ENCODE measurements at places on chromosomes 5 and 9. TPM values are rescaled to one million over a fixed set of nuclear protein-coding genes. Genes with fewer than 3 reads are reported as not detected.

Gene SVEP1
- 0.13 TPM for total RNA-seq

Gene C9orf50
- not detected for total RNA-seq

Gene SPRY4
- 0.71 TPM for total RNA-seq

Gene LRRC19
- not detected for total RNA-seq

Gene SMC2
- 68.3 TPM for total RNA-seq

Gene SLC36A3
- total RNA-seq = not detected

Gene IL31RA
- not detected for total RNA-seq

Gene MAMDC4
- 18.6 TPM for total RNA-seq

Gene RBM18
- total RNA-seq = 25.7 TPM

Gene GFI1B
- total RNA-seq = not detected

Gene NAIF1
- total RNA-seq = 15.0 TPM

Gene MEF2C
- total RNA-seq = not detected

Gene PNPLA7
- 2.9 TPM for total RNA-seq

Gene TAF11L9
- not detected for total RNA-seq

DNA sequence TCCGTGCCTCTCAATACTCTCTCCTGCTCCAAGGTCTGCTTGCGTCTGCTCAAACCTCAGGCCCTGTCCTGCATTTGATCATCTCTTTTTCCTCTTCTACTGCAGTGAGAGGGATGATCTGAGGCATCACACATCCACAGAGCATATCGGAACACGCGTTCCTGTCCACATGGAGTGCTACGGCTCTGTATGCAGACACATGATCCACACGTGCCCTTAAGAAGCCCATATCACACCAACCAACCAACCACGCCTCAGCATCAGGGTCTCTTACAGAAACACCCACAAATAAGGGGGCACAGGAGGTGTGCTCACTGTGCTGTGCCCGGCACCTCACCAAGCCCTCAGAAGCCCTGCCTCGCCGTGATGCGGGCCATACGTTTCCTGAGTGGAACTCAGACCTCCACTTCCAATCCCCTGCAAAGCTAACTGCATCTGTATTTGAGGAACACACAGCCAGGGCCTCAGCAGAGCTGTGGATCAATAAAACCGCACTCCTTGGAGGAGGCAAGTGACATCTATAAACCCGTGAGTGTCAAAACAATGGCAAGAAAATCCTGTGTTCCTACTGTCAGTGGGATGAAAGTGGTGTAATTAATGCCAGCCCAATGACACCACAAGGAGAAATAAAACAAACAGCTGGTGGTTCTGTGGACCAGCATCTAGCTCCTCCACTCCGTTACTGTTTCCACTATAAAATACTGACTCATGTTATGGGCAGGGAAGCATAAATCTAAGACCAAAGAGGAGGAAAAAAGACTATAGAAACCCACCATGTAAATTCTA, 40.4 kb downstream of the AK8 start:
- no peak overlapping the region for H3K4me3 ChIP-seq
- H3K4me1 ChIP-seq = no peaks in the 10 kb centered on the region
- ATAC-seq = no peak
- no peaks in the 10 kb centered on the region for H3K36me3 ChIP-seq

- H3K27me3 ChIP-seq = no peaks in the 10 kb centered on the region
- ATAC-seq = peak; percentile 59
- no peak overlapping the region for H3K27ac ChIP-seq
- no peak overlapping the region for H3K4me3 ChIP-seq
- H3K36me3 ChIP-seq = no peaks in the 10 kb centered on the region
Measured at GRCh38 chr5:68891718-68892117, 202.1 kb upstream of the SLC30A5 start.

- H3K36me3 ChIP-seq = no peaks in the 10 kb centered on the region
- H3K27ac ChIP-seq = no peak overlapping the region
- H3K4me1 ChIP-seq = peaks cover 8% of the 10 kb centered on the region
- H3K27me3 ChIP-seq = peaks cover 3% of the 10 kb centered on the region
- no peak for ATAC-seq
Measured at GRCh38 chr9:20220286-20220685, 402.0 kb downstream of the MLLT3 start.

DNA sequence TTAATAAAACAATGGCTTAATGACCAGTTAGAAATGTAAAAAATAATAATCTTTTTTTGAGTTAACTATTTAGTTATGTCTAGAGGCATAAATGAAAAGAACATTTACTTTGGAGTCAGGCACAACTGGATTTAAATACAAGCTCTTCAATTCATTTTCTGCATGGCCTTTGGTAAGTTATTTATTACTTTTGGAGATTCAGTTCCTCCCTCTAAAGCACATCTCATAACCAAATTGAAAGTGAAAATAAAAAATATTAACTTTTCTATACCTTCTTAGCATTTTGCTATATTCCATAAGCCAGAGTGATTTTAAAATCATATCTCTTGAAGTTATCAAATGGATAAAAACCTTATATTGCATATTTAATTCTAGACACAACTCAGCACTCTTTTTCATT, 434.9 kb upstream of the SMARCA2 start:
- H3K4me1 ChIP-seq = no peaks in the 10 kb centered on the region
- no peaks in the 10 kb centered on the region for H3K36me3 ChIP-seq
- no peak overlapping the region for H3K27ac ChIP-seq
- H3K4me3 ChIP-seq = no peak overlapping the region
- no peak for ATAC-seq

DNA sequence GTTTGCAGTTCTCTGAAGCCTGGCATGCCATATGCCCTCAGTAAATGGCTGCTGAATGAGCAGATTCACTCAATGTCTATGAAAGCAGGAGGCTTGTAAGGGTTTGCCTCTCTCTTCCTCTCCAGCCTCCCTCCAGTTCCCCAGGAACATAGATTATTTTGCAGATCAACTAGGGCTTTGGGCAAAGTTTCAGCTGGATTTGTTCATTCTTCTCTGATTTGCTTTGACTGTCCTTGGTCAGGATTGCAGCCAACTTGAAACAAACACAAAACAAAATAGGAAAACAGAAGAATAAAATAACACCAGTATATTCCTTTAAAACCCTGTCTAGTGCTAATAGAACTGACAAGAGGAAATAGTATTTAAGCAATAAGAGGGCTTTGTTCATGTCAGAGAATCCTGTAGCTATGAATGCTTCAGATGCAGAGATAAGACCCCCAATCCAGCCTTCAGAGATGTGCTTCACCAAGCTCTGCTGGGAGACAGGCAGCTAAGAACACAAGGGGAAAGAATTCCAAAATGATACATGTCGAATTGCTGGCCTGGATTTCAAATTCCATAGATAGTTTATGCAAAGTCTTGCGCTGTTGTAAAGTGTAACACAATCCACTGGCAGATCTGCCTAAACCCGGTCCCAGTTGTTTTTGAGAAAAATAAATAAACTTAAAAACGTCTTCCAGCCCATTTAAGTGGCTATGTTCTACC, 174.3 kb downstream of the PAPPA start:
- no peak for ATAC-seq
- no peak overlapping the region for H3K27ac ChIP-seq
- no peaks in the 10 kb centered on the region for H3K4me1 ChIP-seq
- H3K4me3 ChIP-seq = no peak overlapping the region
- H3K36me3 ChIP-seq = no peaks in the 10 kb centered on the region
- H3K27me3 ChIP-seq = peaks cover 15% of the 10 kb centered on the region

DNA sequence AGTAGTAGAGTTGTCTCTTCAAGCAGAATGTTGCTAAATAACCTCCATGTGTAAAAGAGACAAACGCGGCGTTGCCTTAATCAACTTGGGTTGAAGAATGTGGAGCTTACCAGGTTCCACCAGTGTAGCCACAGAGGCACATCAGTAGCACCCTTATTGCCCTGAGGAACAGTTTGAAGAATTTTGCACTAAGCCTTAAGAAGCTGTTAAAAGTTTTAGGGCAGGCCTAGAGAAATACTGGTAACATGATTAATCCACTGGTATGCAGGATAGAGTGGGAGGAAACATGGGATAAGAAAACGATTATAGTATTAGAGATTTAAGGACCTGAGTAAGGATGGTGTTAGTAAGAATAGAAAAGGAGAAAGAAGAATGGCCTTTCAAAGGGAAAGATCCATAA, 100.6 kb downstream of the ZCCHC7 start:
- peak overlapping the region; percentile 12 for H3K27ac ChIP-seq
- peaks cover 13% of the 10 kb centered on the region for H3K4me1 ChIP-seq
- no peaks in the 10 kb centered on the region for H3K27me3 ChIP-seq
- ATAC-seq = peak; percentile 38
- H3K36me3 ChIP-seq = no peaks in the 10 kb centered on the region

DNA sequence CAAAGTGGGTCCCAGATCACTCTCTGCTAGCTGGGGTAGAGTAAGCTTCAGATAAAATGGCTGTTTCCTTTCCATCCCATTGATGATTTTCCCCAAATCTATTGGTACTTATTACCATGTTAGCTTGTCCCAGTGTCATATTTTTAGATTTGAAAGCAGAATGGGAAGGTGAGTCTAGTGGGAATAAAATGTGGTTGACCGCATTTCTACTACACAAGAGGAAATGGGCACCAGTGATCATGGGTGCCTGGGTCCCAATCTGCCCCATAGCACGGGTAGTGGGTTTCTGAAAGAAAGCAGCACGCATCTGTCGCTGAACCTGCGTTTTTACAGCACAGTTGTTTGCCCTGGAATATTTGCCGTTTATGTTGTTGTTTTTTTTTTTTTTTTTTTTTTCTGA, 20.1 kb downstream of the DAPK1 start:
- peaks cover 13% of the 10 kb centered on the region for H3K27me3 ChIP-seq
- H3K4me3 ChIP-seq = no peak overlapping the region
- no peak for ATAC-seq
- no peaks in the 10 kb centered on the region for H3K36me3 ChIP-seq
- no peaks in the 10 kb centered on the region for H3K4me1 ChIP-seq

DNA sequence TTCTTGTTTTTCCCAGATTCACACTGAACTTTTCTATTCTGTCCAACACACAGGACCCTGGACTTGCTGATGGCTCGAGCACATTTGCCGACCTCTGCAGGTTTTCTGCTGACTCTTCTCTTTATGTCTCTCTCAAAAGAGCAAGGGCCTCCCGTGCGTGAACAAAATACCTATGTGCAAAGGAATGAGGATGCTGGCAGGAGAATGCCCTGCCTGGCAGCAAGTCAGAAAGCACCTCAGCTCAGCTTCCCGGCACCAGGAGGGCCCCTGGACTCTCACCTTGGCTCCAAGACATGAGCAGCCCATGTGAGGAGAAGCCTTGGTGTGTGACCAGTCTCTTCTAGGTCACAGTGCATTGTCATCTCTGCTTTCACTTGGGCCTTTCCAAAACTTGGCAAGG, 36.1 kb downstream of the PAPPA start:
- no peak overlapping the region for H3K4me3 ChIP-seq
- H3K27ac ChIP-seq = no peak overlapping the region
- no peaks in the 10 kb centered on the region for H3K4me1 ChIP-seq
- no peak for ATAC-seq
- no peaks in the 10 kb centered on the region for H3K27me3 ChIP-seq
- H3K36me3 ChIP-seq = no peaks in the 10 kb centered on the region

GRCh38 chr5:133696782-133697507, 84.6 kb upstream of the FSTL4 start:
- H3K27me3 ChIP-seq = peaks cover 15% of the 10 kb centered on the region
- no peak overlapping the region for H3K4me3 ChIP-seq
- H3K27ac ChIP-seq = no peak overlapping the region

GRCh38 chr9:93300175-93300572, 116.2 kb downstream of the WNK2 start:
- no peak for ATAC-seq
- no peaks in the 10 kb centered on the region for H3K27me3 ChIP-seq
- no peak overlapping the region for H3K4me3 ChIP-seq
- peaks cover 8% of the 10 kb centered on the region for H3K4me1 ChIP-seq
- H3K27ac ChIP-seq = no peak overlapping the region
- H3K36me3 ChIP-seq = no peaks in the 10 kb centered on the region

GRCh38 chr5:150779397-150780186, 1.0 kb downstream of the SMIM3 start:
- H3K27me3 ChIP-seq = no peaks in the 10 kb centered on the region
- H3K27ac ChIP-seq = peak overlapping the region; percentile 98
- no peak for ATAC-seq
- no peaks in the 10 kb centered on the region for H3K36me3 ChIP-seq

- H3K4me3 ChIP-seq = no peak overlapping the region
- no peak overlapping the region for H3K27ac ChIP-seq
- peaks cover 12% of the 10 kb centered on the region for H3K36me3 ChIP-seq
- no peak for ATAC-seq
Measured at GRCh38 chr9:128921881-128922763, 1.3 kb downstream of the PHYHD1 start.

- H3K4me1 ChIP-seq = no peaks in the 10 kb centered on the region
- H3K27me3 ChIP-seq = no peaks in the 10 kb centered on the region
- no peak overlapping the region for H3K27ac ChIP-seq
- H3K36me3 ChIP-seq = no peaks in the 10 kb centered on the region
- peak; percentile 42 for ATAC-seq
Measured at GRCh38 chr9:104682642-104683041, 11.7 kb upstream of the OR13D1 start.

- no peaks in the 10 kb centered on the region for H3K4me1 ChIP-seq
- no peaks in the 10 kb centered on the region for H3K27me3 ChIP-seq
- H3K27ac ChIP-seq = no peak overlapping the region
- no peak overlapping the region for H3K4me3 ChIP-seq
- ATAC-seq = no peak
- H3K36me3 ChIP-seq = no peaks in the 10 kb centered on the region
Measured at GRCh38 chr9:17387565-17387964, 191.3 kb upstream of the SH3GL2 start.

DNA sequence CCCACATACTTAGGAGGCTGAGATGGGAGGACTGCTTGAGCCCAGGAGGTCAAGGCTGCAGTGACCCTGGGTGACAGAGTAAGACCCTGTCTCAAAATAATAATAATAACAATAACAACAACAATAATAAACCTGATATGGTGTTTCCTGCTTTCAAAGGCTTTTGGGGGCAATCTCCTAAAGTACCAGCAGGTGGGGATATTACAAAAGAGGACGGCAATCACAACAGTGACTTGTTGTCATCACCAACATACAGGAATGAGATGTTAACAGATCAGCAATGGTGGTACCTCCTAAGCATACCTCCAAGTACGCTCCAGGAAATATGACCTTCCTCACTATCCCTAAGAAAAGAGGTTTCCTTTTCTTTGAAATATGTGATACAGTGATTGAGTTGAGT, 91.1 kb upstream of the RNF180 start:
- ATAC-seq = no peak
- H3K27ac ChIP-seq = no peak overlapping the region
- H3K4me3 ChIP-seq = no peak overlapping the region
- no peaks in the 10 kb centered on the region for H3K36me3 ChIP-seq
- no peaks in the 10 kb centered on the region for H3K4me1 ChIP-seq

DNA sequence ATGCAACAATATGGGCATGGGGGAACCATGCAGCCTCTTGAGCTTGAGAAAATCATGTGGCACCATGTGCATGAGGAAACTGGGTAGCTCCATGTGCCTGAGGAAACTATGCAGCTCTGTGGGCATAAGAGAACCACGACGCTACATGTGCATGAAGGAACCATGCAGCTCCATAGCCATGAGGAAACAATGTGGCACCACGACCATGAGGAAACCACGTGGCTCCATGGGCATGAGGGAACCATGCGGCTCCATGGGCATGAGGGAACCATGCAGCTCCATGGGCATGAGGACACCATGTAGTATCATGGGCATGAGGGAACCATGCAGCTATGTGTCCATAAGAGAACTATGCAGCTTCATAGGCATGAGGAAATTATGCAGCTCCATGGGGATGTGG, 140.8 kb downstream of the CAVIN4 start:
- peaks cover 4% of the 10 kb centered on the region for H3K27me3 ChIP-seq
- no peak for ATAC-seq
- H3K36me3 ChIP-seq = no peaks in the 10 kb centered on the region
- H3K27ac ChIP-seq = no peak overlapping the region
- H3K4me3 ChIP-seq = no peak overlapping the region
